ENCODE measurements at places on chromosomes 3 and 15.

DNA sequence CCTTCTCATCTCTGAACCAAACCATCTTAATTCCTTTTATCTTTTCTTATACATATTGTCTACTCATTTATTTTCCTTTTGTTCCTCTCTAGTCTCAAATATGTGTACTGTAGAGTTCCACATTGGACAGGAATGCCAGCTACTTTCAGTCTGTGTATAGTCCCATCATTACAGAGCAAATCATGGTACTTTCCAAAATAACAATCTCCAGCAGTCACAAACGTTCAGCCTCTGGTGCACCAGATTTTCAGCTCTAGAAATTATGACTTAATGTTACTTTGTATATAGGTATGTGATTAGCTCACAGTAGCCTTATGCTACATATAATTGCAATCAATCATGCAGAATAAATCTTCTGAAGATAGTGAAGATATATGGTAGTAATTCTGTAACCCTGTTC lies 32.5 kb upstream of the TM4SF4 start:
- DNase-seq = no peak

GRCh38 chr3:158313338-158313927 lies 203.5 kb downstream of the RSRC1 start:
- no peak for DNase-seq

DNA sequence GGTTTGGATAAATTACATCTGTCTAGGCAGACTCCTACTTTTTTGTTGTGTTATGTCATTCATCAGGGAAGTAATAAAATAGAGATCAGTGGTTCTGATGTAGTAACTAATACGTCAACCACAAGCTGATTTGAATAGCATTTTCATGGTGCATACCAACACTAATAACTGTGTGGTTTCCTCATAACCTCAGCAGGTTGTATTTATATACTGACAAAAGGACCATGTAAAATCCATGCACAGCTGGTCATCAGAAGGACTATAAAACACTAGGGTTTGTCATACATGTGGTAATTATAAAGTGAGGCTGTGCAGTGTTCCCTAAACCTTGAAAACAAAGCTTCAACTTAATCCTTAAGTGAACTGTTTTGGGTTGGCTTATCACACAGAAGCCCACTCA lies 216.8 kb upstream of the RBMS3 start:
- no peak for DNase-seq

GRCh38 chr3:124935794-124936542 lies 1.4 kb upstream of the MUC13 start:
- no peak for DNase-seq

DNA sequence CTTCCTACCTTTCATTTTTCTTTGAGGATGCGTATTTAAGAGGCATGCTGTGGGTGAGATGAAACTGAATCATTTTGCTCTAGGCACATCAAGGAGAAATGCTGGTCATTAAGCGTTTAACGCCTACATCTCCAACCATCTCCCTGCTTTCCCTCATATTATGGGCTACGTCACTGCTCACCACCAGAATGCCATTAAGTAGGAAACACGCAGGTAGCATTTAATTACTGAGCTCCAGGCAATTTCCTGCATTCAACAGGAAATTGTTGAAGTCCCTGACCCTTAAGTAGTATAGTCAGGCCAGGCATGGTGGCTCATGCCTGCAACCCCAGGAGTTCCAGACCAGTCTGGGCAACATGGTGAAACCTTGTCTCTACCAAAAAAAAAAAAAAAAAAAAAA lies 66.1 kb downstream of the CHSY1 start:
- no peak for DNase-seq

- peak; percentile 73 for DNase-seq
Measured at GRCh38 chr3:187738331-187739093, 6.8 kb downstream of the BCL6 start.

- DNase-seq = no peak
Measured at GRCh38 chr3:35908366-35909232, 269.3 kb downstream of the ARPP21 start.

DNA sequence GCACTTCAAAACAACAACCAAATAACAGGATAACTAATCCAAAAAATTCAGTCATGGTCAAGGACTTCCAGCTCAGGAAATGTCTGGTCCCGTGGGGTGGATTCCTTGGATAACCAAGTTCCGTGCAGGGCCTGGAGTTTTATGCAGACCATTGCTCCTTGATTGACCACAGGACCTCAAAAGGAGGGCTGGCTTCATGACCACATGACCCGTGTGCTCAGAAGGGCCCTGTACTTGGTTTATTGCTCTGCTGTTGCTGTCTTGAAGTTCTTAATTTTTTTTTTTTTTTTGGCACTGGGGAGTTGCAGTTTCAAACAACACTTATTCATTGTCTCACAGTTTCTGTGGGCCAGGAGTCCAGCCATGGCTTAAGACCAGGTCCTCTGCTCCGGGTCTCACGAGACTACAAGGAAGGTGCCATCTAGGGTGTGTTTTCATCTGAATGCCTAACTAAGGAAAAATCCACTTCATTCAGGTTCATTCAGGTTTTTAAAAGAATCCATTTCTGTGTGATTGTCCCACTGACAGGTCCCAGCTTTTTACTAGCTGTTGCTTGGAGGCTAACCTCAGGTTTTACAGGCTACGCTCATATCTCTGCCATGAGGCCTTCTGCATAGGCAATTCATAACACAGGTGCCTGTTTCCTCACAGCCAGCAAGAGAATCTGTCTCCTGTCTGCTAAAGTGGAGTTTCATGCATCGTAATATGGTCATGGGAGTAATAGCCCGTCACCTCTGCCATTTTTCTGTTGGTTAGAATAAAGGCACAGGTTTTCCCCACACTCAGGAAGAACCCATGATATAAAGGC lies 65.3 kb downstream of the FLNB start:
- no peak for DNase-seq

DNA sequence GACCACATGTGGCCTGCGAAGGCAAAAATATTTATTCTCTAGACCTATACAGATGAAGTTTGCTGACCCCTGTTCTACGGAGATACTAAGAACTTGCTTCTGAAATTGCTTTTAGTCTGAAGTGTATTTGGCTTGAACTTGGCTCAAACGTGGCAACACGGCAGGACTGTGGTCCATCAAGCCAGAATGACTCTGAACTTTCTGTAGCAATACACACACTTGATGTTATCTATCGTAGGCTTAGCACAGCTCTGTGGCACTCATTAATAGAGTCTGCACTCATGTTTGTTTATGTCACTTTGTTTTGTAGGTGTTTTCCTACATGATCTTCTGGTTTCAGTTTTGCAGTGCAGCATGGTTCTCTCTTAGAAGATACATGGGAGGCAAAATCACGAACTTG lies 298.1 kb downstream of the ADAMTS17 start:
- no peak for DNase-seq

DNA sequence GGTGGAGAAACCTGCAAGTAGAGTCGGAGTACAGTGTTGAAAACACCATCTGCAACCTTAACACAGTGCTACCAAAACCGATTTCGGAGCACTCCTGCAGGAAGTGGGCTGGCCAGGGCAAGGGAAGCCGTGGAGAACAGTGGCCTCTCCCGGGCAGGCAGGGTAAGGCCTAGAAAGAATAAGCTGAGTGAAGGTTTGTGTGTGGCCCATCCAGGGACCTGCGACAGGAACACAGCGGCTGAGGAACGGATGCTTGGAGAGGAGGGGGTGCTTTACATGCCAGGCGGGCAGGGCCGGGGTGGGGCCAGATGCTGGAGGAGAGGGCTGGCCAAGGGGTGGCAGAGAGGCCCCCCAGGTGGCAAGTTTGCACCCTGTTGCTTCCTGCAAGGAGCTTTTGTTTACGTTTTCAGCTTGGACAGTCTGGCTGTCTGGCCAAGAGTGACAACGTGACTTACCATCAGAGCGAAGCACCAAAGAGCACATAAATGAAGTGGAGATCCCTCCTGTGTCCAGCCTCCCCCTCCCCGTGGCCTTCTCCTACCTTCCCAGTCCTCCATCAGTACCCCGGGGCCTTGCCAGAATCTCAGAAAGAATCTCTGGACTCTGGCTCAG lies 156.5 kb downstream of the PGPEP1L start:
- peak; percentile 74 for DNase-seq

DNA sequence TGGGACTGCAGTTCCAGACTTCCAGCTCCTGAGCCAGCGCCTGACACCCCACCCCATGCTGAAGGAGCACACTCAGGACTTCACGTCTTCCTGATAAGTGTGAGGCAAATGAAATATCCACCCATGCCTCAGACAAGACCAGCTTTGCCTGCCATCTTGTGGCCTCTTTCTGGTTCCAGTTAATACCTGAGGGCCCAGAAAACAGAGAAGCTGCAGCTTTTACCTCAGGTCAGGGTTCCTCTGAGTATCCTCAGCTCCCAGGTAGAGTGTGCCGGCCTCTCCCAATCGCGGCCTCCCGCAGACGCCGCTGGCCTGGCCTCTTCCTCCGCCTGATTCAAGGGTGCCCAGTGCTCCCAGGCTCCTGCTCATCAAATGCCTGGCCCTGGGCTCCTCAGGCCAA lies 5.1 kb upstream of the KLHL6 start:
- DNase-seq = peak; percentile 78

- DNase-seq = no peak
Measured at GRCh38 chr3:33892655-33893054, 94.2 kb downstream of the PDCD6IP start.

DNA sequence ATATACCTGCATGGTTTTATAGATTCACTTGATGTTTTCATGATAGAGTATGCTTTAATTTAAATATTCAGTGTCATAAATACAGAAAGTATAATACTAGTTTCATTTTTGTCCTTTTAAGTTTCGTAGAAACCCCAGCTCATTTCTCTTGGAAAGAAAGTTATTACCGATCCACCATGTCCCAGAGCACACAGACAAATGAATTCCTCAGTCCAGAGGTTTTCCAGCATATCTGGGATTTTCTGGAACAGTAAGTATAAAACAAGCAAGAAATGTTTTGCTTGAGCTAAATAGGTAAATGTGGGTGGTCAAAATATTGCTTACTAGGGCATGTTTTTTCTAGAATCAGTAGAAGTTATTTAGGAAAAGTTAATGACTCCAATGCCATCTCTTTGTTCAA lies 106.4 kb downstream of the TP63 start:
- DNase-seq = no peak

DNA sequence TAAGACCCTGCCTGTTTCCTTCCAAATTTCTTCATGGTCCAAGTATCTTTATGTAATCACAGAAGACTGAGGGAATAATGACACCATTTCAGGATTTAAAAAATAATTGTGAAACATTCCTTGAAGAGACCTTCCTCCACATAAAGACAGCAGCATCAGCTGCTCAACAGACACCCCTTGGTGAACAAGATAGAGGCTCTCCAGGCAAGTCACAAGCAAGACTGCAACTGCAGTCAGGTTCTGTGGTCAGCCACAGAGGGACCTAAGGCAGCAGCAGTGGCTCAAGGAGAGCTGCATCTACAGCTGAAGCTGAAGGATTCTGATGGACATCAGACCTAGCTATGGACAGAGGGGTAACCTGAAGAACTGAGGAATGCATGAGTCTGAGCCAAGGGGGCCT lies 97.2 kb upstream of the C3orf80 start:
- DNase-seq = no peak

DNA sequence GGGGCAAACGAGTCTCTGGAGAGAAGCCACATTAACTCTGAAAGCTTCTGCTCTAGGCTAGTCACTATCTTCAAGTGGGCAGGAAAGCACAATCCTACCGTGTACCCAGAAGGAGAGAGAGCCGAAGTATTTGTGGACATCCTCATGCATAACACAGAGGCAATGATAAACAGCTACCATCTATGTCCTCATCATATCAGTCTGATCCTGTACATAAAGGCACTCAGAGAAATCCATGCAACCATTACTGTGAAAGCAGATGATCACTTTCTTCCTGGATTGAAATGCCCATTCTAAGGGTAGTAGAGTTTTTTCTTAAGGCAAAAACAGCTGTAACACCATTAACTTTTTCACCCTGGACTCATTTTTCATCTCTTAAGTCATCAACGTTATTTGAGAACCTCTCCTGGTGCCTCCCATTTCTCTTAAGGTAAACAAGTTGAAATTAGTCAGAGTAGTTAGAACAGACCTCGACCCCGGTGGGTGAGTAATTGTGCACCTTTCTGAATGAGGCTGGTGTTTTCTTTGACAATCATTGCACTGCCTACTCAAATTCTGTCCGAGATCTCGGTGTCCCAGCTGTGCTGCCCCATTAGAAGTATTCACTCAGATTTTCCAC lies 327.4 kb downstream of the SHQ1 start:
- no peak for DNase-seq

DNA sequence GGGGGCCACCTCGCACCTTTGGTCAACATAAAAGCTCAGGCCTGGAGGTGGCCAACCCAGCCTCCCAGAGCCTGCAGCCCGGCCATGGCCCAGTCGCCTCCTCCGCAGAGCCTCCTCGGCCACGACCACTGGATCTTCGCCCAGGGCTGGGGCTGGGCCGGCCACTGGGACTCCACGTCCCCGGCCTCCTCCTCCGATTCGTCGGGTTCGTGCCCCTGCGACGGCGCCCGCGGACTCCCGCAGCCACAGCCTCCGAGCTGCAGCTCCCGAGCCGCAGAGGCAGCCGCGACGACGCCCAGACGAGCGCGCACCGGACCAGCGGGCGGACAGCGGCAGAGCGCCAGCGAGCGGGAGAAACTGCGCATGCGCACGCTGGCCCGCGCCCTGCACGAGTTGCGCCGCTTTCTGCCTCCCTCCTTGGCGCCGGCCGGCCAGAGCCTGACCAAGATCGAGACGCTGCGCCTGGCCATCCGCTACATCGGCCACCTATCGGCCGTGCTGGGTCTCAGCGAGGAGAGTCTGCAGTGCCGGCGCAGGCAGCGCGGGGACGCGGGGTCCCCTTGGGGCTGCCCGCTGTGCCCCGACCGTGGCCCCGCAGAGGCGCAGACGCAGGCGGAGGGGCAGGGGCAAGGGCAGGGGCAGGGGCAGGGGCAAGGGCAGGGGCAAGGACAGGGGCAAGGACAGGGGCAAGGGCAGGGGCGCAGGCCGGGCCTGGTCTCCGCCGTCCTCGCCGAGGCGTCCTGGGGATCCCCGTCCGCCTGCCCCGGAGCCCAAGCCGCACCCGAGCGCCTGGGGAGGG lies at the start of gene MESP2:
Gene MESP2 (plus strand): TSS at position 59 of the 799 bp plus-strand sequence. CDS start 26 bp downstream, at position 85.
- peak; percentile 87 for DNase-seq

DNA sequence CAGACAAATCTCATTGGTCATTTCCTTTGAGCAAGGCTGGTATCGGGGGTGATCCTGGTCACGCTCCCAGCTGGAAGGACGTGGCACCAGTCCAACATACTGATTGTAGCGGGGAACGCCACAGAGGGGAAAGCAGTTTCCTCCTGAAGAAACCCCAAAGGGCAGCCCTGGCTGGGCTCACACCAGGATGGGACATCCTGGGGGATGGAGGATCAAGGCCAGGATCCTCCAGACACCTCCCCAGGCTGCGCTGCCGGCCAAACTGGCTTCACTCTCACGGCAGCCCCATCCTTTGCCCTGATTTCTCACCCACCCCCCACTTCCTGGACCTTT lies 36.6 kb downstream of the MUC20 start:
- peak; percentile 7 for DNase-seq

GRCh38 chr3:156594219-156594683 lies 39.3 kb upstream of the SSR3 start:
- no peak for DNase-seq

GRCh38 chr15:25342629-25343028 lies 96.2 kb downstream of the UBE3A start:
- DNase-seq = no peak

DNA sequence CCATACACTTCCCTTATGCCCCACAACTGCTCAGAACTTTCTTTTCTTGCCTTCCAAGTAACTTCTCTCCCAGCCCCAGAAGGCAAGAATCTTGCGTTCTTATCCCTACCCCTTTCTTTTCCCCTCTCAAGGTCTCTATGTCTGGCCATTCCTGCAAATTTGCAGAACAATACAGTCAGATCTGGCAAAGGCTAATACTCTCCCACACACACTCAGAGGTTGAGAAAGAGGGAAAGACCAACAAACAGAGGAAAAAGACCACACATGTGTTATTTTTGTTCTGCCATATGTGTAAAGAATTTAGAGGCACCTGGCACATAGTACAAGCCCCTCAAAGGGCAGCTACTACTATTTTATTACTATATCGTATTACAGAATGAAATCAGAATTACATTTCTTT lies 25.7 kb downstream of the GJD2 start:
- DNase-seq = no peak
